ENCODE measurements at places on chromosomes 2 and 18. TPM values are rescaled to one million over a fixed set of nuclear protein-coding genes. Genes with fewer than 3 reads are reported as not detected.

DUSP28 gene
- total RNA-seq = 5.3 TPM

DNA sequence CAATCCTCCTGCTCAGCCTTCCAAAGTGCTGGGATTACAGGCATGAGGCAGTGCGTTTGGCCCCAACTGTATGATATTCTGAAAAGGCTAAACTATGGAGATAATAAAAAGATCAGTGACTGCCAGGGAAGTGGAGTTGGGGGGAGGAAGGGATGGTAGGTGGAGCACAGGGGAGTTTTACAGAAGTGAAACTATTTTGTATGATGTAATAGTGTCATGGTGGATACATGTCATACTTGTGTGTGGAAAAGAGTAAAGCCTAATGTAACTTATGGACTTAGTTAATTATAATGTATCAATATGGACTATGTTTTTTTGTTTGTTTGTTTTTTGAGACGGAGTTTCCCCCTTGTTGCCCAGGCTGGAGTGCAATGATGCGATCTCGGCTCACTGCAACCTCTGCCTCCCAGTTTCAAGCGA is 2.9 kb upstream of the GGCX start:
- no peak for DNase-seq

ALLC gene
- total RNA-seq = not detected

DNA sequence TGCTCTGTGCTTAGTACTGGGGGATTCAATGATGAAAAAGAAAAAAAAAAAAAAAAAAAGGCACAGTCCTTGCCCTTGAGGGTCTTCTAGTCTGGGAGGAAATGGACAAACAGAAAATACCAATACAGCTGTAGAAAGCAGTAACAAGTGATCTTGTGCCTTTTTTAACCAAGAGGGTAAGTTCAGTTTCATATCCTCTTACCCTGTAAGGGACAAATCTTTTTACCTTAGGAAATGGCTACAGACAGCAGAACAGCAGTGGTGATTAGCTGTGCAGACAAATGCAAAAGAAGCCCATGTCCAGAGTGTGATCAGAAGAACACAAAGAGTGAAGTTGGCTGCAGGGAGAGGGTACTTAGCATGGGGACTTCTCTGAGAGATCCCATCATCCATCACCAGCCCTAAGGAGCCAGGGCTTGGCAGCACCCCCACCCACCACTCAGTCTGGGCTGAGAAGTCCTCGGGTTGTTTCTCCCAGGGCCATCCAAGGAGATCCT is 102.9 kb downstream of the ALPK2 start:
- DNase-seq = no peak

DNA sequence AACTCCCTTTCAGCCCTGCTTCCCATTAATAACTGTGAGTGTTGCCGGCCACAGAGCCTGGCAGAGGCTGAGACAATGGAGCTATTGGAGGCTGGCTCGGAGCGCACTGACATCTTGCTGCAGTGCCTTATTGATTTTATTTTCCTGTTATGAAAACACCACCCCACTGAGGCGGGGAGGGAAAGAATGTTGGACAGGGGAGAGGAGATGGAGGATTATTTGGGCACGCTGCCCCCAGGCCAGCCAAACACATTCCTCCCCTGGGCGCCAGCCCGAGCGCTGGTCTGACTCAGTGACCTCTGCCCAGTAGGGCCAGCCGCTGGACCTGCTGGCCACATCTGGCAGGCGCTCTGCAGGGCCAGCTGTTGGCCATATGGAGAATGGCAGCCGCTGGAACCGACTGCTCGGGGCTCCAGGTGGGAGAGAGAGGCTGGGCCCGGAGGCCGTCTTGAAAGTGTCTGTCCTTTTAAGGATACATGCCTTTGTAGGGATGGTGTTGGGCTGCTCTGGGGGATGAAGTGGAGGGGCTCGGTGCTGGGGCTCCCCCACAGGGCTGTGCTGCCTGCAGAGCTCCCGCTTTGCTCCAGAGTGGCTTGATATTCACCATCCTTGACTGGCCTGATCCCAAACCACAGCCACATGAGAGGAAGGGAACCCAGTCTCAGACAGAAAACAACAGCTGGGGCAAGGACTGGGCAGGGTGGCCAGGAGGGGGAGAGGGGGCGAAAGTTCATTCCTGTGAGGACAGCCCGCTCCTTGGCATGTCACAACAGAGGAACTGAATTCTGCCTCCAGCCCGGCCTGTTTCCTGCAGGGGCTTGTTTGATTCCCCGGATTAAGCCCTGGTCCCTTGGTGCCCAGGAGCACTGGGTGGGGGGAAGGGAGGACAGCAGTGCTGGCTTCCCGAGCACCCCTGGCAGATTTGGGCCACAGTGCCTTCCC is 179.0 kb downstream of the KLHL29 start:
- DNase-seq = no peak

DNA sequence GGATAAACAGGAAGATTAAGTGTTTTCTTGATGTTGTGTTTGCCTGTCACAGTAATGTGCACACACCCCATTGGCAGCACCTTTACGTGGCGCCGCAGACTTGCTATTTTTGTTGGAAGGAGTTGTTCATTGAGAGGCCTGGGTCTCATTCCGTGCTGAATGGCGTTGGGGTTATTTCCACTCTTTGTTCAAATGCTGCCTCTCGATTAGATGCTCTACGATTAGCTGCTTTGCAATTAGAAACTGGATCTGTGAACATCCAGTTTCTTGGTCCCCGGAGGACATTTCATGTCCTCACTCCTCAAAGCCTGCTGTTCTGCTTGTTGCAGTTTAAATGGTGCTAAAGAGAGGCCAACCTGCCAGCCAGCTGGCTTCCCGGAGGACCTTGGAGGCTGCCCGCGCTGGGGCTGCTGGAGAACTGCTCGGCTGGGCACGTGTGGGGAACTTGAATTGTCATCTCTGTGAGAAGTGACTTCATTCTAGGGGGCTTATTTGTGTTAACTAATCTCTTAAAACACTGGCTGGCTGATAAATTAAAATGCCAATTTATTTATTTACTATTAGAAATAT is 117.4 kb upstream of the NABP1 start:
- DNase-seq = peak; percentile 8

- DNase-seq = no peak
These were observed 22.9 kb downstream of the GRHL1 start for GRCh38 chr2:9974343-9974742.

- no peak for DNase-seq
These were observed 12.2 kb downstream of the HRH4 start for GRCh38 chr18:24472591-24472990.

DNA sequence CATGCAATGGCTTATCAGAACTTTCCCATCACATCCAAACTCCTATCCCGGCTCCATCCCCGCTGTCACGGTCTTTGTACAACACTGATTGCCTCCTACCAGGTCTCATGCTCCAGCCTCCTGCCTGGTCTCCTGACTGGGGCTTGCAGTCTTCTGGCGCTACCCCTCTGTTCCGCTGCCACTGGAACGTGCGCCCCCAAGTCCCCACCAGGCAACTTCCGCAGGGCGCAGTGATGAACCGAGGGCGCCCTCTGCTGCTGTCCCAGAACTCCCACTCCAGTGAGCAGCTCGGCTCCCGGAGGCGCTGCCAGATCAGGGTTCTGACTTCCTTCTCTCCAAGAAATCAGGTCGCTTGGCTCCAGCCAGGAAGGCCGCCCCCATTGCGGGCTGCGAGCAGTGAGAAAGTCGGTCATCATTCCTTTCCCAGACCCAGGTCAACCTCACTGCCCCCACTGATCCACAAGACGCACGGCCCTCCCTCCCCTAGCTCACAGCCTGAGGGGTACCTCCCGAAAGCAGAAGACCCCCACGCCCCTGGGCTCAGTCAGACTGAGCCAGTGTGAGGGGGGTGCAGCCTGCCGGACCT is 43.9 kb upstream of the RAB11FIP5 start:
- peak; percentile 69 for DNase-seq

DNA sequence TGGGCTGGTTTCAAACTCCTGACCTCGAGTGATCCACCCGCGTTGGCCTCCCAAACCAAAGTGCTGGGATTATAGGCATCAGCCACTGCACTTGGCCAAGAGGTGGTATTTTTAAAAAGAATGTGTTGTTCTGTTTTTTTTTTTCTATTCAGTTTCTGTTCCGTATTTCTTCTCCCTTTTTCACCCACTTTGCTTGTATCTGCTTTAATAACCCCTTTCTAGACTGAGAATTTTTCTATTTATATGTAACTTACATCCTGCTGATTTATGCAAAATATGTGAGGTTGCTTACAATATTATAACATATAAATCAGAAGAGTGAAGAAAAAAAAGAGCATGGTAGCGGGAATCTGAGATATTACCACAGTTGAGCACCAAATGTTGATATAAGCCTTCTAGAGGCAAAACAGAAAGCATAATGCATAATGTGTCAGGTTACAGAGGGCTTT is 17.2 kb upstream of the LYPD6B start:
- no peak for DNase-seq

- DNase-seq = no peak
These were observed 32.9 kb downstream of the LOXHD1 start for GRCh38 chr18:46624127-46624526.

DLGAP1 gene
- total RNA-seq = 17.3 TPM

- no peak for DNase-seq
These were observed 235.8 kb downstream of the NBAS start for GRCh38 chr2:15325296-15325695.

PJVK gene
- 0.98 TPM for total RNA-seq

Measured in G401 (cell line).